M059J (cell line): ENCODE measurements at places on chromosomes 12 and 14.

DNA sequence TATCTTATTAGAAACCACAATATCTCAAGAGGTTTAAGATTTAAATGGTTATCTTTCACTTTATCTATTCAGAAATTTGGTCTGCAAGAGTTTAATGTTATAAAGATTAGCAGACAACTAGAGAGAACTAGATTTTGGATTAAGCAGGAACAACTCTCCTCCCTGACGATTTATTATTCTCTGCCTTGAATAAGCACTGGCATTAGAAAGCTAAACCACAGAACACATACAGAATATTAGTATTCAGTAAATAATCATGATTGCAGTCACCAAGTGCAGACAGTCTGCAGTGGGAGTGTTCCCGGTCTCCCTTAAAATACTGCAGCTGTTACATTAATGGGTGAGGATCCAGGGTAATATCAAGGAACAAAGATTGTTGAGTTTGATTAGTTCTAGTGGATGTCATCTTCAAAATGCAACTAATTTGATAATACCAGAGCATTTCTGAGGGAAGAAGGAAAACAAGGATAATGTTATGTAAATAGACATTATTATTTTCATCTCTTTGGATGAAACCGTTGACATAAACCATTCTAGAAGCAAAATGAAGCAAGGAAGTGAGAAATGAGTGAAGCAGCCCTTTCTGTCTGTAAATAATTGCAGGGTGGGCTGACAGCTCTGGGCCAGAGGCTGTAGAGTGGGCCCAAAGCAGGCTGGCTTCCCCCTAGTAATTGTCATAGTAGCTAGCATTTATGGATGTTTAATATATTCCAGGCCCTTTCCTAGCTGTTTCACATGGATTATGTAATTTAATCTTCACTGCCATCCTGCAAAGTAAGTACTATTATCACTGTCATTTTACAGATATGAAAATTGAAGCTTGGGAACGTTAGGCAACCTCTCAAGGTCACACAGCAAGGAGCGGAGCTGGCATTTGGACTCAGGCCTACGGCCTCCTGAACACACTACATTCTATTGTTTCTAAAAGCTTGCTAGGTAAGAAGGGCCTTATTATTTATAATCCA, 79.4 kb downstream of the DYRK2 start:
- no peak for DNase-seq

GRCh38 chr14:89217891-89218290, 199.1 kb downstream of the FOXN3 start:
- DNase-seq: no peak

DNA sequence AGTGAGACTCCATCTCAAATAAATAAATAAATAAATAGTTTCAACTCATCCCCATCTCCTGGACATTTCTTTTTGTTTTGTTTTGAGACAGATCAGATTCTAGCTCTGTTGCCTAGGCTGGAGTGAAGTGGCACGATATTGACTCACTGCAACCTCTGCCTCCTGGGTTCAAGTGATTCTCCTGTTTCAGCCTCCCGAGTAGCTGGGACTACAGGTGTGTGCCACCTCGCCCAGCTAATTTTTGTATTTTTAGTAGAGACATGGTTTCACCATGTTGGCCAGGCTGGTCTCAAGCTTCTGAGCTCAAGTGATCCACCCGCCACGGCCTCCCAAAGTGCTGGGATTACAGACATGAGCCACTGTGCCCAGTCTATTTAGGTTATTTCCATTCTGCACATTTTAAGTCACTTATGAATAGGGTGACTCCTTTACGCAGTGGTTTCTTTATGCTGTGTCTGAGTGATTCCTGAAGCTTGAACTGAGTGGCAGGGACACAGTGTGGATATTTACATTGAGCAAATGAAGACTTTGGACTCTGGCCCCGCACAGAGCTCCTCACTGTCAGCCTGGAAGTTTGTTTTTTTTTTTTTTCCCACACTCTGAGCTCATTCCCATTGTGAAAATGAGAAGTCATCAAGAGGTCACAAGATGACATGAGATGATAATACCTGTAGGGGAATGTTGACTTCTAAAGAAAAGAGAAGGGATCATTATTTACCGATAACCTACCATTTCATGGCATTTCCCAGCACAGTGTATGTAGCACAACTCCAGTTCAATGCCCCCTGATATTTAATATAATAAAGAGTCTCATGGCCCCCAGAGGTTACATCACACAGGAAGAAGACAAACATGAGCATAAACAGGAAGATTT, 72.6 kb downstream of the TBX3 start:
- no peak for DNase-seq

DNA sequence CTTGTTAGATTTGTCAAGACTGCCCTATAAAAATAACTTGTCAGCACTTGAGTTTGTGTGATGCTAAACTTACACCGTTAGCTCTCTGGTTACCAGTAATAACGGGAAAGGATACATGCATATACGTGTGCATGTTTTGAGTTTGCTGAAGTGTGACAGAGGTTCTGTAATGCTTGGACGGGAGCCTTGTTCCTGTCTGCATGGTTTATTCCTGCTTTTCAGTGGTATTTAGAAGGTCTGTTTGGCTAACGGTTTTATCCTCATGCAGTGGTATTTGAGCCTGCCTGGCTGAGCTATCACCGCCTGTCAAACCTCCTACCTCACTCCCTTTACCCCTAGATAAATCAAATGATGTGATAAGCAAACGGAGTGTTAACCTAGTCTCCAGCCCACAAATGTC, 305.6 kb downstream of the GALC start:
- DNase-seq: no peak

GRCh38 chr12:27733052-27733656, 22.5 kb downstream of the MRPS35 start:
- DNase-seq: peak; percentile 24

GRCh38 chr12:99948370-99948769, 36.4 kb downstream of the ANKS1B start:
- no peak for DNase-seq

DNA sequence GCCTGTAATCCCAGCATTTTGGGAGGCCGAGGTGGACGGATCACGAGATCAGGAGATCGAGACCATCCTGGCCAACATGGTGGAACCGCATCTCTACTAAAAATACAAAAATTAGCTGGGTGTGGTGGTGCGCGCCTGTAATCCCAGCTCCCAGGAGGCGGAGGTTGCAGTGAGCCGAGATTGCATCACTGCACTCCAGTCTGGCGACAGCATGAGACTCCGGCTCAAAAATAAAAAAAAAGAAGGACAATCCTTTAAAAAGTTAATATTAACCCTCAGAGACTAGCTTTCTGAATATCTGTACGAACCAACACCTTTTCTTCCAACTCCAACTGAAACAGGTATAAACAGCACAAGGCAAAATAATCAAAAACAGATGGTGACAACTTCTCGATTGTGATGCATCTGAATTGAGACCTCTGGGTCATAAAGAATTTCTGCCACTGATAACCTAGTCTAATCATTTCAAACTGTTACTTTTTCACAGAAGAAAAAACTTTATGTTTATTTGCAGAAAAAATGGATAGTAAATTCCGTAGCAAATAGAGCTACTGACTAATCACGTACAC, 27.8 kb downstream of the CLIP1 start:
- no peak for DNase-seq

GRCh38 chr14:55607386-55607785, 27.4 kb downstream of the KTN1 start:
- DNase-seq: no peak
